ENCODE measurements at places on chromosomes 1 and 21.

- DNase-seq: no peak
Observed at GRCh38 chr1:12480748-12481362, 137.2 kb downstream of the DHRS3 start.

- DNase-seq: no peak
Observed at GRCh38 chr1:151164732-151165280, 896 bp downstream of the LYSMD1 start.

DNA sequence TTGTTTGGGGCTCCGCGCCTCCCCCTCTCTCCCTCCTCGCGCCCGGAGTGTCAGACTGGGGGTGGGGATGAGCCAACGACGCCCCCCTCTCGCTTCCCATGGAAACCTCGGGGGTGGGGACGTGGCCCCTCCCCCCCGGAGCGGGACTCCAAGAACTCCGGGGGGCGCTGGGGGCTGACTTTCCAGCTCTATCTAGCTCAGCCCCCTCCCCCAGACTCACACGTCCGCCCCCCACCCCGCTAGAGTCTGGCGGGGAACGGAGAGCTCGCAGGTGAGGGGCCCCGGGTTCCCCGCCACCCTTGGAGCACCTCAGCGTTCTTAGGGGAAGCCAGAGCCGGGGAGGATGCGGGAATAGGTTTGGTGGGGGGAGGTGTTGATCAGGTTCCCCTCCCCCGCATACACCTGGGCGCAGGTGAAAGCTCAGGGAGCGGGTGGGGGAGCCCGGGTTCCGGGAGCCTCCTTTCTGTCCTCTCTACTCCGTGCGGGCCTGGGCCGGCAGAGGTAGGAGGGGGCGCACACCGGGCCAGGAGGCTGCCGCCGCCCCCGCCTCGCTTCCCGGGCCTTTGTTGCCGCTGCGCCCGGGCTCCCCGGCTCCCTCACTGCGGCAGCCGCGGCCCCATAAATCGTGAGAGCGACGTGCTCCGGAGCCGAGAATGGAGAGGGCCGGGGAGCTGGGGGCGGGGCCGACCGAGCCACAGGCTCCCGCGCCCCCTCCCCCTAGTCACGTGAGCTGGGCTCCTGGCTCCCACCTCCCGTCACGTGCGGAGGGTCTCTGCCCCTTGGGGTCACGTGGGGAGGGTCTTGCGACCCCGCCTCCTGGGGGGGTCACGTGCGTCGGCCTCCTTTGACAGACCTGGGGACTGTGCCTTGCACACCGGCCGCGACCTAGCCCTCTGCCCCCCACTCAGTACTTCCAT is 1.9 kb downstream of the EFNA3 start:
- DNase-seq: no peak

DNA sequence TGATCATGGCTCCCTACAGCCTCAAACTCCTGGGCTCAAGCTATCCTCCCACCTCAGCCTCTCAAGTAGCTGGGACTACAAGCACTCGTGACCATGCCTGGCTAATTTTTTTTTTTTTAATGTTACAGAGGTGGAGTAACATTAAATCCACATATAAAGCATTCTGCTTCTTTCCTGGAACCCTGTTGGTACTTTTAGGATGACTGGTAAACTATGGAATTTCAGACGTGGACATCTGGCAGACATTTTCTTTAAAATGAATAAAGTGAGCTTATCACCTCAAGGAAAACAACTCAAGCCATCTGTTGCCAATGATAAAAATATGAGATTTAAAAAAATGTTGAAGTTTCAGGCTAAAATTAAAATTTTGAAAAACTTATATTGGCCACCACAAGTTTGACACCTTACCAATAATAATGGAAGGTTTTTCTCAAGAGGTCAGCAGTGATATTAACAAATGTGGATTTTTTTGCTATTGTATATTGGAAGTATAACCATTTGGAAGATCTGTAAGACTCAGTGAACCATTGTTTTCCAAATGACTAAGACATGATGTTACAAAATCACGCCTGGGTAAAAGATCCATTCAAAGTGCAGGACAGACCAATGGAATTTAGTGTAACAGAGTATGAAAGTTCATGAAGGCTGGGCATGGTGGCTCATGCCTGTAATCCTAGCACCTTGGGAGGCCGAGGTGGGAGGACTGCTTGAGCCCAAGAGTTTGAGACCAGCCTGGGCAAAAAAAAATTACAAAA is 52.7 kb upstream of the EIF4G3 start:
- no peak for DNase-seq

DNA sequence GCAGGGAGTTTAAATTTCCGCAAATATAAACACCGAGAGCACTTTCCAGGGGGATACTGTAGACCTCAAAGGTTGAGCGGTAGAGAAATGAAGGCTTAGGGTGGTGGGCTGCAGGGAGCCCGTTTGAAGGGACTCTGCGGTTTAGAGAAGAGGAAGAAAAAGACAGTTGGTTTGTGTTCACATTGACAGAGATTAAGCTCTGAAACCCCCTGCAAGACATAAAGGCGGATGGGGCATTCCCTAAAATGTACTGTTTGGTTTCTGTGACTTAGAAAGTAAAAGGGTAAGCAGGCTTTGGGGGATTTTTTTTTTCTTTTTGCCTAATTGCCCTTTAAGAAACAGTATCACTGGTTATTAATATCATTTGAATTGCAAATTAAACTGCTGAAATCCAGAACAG is 1.3 kb downstream of the KAZN start:
- DNase-seq: no peak

- no peak for DNase-seq
Observed at GRCh38 chr1:88191917-88192316, 492.2 kb upstream of the PKN2 start.

GRCh38 chr1:203299169-203299568 is 6.2 kb upstream of the BTG2 start:
- no peak for DNase-seq

GRCh38 chr1:41902159-41902577 is 16.6 kb downstream of the HIVEP3 start:
- DNase-seq: no peak

DNA sequence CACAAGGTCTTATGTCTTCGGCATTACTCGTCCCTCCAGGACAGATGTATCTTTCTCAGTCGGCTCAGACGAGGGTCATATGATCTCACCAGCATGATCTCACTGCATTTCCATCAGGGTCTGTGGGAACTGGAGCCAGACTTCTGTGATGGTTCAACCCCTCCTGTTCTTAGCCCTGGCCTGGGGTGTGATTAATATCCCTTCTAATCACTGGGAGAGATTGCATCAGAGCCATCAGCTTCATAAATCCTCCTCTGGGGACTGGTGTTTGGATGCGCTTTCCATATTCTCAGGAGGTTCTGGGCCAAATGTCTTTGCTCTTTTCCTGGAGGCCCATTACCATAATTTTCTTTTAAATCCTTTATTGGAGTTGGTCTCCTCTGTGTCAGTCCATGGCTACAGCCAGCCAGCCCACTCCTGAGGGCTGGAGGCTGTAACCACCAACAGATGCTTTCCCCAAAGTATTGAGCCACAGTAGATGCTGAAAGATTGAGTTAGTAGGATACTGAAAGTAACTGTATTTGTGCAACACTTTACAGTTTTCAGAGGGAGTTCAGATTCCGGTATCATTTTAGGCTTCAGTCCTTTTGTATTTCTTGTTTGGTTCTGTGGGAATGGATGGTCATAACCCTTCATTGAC is 20.0 kb downstream of the CACNA1E start:
- DNase-seq: no peak

All from DMS 273 treated with DMSO at 0.1 percent for 48 hours (cell line).